Osteocyte (in vitro differentiated cells): ENCODE measurements at places on chromosomes 1 and 21. TPM values are rescaled to one million over a fixed set of nuclear protein-coding genes. Genes with fewer than 3 reads are reported as not detected.

DNA sequence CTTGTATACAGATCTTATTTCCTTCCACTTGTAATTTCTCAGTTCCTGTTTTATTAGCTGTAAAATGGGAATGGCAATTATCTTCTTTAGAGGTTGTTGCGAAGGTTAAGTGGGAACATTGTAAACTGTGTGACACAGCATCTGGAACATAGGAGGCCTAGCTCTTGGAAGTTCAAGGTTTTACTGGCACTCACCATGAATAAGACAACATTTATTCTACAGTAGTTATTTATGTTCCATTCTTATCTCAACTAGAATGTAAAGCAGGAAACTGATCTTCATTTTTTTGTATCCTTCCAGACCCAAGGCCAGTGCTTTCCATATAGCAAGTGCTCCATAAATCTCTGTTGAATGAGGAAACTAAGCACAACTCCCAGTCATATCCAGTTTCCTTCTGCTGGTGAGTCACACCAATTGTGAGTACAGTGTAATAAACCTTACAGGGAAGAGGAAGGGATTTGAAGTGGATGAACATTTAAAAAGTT is 1.4 kb downstream of the BCL10 start:
- DNase-seq, result no peak

GRCh38 chr1:27192039-27192529 is 37.2 kb upstream of the SLC9A1 start:
- DNase-seq, result no peak

- DNase-seq, result no peak
Measured at GRCh38 chr1:209276321-209276720, 307.2 kb upstream of the CAMK1G start.

- no peak for DNase-seq
Measured at GRCh38 chr1:169572187-169572586, 14.1 kb downstream of the F5 start.

DNA sequence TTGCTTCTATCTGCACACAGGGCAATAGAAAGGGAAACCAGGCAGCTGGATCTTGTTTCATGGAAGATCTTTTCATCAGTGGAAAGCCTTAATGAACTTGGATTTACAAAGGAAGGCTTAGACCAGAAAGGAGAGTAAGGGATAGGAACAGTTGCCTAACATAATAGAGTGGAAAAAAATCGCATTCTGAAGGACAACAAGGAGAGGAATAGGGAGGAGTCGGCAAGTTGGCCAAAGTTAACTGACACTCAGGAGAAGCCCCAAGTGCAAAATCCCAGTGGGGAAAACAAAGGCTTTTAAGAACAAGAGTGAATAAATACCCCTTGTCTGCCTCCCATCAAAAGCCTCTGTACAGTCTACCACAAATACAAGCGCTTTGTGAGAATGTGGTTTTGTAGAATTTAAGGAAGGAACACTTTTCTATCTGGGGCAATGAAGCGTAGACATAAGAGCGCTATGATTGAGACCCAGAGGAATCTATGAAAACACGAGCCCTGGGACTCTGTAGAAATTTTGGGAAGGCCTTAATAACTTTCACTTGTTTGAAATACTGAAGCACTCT is 74.1 kb downstream of the ZNF648 start:
- DNase-seq, result no peak

DNA sequence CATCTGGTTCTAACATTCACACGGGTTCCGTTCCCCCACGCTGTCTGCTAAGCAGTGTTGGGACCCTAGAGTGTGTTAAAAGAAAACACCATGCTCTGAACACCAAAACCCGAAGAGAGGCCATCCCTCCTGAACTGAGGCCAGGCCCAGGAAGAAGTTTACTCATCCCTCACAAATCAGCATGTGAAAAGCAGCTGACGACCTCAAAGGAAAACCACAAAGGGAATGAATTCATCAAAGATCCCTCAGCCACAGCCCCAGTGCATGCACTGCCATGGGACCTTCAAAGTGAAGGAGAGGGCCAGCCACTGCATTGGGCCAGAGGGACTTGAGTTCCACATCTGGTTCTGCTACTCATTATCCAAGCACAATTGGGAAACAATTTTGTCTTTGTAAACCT is 7.0 kb upstream of the PSEN2 start:
- no peak for DNase-seq

DNA sequence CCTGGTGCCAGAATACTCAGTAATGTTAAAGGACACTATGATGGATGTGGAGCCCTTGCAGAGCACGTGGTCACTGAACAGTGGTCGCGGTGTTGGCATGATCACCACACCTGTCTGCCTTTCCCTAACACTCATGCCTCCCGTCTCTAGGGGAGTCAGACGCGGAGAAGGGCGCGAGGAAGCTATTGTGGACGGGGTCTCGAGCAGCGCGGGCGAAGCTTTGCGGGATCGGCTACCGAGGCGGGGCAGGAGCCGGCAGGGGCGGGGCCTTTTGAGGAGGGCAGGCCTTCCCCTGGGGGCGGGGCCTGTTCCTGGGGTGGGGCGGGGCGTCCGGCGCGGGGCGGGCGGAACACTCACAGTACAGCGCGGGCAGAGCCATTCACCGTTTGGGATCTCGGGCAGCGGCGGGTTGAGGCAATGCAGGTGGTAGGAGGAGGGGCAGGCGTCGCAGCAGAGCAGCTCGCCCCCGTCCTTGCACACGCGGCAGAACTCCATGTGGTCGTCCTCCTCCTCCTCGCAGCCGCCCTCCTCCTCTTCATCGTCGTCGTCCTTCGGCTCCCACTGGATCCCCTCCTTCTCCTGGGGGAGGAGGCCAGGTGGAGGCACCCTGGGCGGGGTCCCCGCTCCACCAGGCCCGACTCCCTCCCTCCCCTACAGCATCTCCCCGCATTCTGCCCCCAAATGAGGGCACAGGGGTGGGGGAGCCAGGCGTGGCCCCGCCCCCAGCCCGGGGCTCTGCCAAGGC is 31.5 kb downstream of the CHD5 start:
- no peak for DNase-seq

DNA sequence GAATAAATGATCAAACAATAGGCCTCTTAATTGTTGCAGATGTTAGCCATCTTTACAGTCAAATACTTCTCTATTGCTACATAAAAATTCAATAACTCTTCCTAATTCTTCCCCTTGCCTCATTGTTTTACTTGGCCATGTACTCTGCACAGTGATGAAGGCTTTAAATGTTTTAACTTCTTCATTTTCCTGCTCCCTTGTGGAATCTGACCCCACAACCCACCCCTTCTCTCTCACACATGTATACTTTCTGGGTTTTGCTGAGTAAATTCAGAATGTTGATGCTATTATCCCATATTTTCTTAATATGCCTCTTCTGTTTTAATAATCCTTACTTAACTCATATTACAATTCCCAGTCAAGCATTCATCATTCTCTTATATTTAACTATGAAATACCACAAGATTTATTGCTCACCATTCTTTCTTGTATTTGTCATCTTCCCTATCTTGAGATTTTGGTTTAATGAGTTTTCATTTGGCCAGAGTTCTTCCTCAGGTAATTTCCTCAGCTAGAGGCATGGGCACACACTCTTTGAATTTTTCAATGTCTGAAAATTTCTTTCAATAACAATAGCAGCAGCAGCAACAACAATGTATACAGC is 327.8 kb upstream of the USP24 start:
- no peak for DNase-seq

GRCh38 chr1:33247545-33247944 is 8.7 kb upstream of the ZNF362 start:
- DNase-seq, result no peak

DNA sequence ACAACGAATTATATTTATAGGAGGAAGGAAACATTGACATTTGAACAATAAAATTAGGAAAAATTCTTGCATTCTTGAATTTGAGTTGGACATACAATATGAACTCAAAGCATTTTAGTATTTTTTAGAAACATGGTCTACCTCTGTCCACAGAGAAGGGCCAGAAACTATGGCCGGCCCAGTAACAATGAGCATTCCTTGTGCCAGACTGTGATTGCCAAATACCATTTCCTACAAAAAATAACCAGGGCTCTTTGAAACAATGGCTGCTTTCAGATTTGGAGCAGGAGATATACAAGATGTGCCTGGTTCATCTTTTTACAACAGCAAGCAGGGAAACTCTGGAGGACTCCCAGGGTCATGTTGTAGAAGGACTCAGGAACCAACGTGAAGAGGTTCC is 38.4 kb downstream of the NOS1AP start:
- no peak for DNase-seq

GRCh38 chr21:45727390-45727789 is 83.9 kb downstream of the PCBP3 start:
- peak; percentile 79 for DNase-seq

GRCh38 chr21:34100790-34101189 is 27.4 kb downstream of the MRPS6 start:
- no peak for DNase-seq

- DNase-seq, result no peak
Measured at GRCh38 chr1:168762473-168762872, 33.5 kb upstream of the DPT start.

PLXNA2 gene
- total RNA-seq, result 19.5 and 20.5 TPM in 2 replicates

DCST1 gene
- total RNA-seq, result not detected in 2 replicates

CFAP141 gene
- total RNA-seq, result not detected in 2 replicates

C4BPA gene
- not detected in 2 replicates for total RNA-seq

TTC3 gene
- 242 and 252 TPM in 2 replicates for total RNA-seq

RSPH1 gene
- 0.19 and 0.34 TPM in 2 replicates for total RNA-seq

KLHDC7A gene
- total RNA-seq, result not detected in 2 replicates
